ENCODE measurements at places on chromosomes 4 and X.

- DNase-seq = no peak
Observed at GRCh38 chr4:88722828-88723227, 25.2 kb upstream of the NAP1L5 start.

- DNase-seq = no peak
Observed at GRCh38 chr4:3157366-3157765, 82.9 kb downstream of the HTT start.

GRCh38 chrX:95950679-95951078 lies 734.0 kb upstream of the DIAPH2 start:
- DNase-seq = no peak

- DNase-seq = no peak
Observed at GRCh38 chr4:1115528-1116293, 2.3 kb upstream of the RNF212 start.

- DNase-seq = no peak
Observed at GRCh38 chrX:74272230-74272629, 31.8 kb upstream of the ZCCHC13 start.

DNA sequence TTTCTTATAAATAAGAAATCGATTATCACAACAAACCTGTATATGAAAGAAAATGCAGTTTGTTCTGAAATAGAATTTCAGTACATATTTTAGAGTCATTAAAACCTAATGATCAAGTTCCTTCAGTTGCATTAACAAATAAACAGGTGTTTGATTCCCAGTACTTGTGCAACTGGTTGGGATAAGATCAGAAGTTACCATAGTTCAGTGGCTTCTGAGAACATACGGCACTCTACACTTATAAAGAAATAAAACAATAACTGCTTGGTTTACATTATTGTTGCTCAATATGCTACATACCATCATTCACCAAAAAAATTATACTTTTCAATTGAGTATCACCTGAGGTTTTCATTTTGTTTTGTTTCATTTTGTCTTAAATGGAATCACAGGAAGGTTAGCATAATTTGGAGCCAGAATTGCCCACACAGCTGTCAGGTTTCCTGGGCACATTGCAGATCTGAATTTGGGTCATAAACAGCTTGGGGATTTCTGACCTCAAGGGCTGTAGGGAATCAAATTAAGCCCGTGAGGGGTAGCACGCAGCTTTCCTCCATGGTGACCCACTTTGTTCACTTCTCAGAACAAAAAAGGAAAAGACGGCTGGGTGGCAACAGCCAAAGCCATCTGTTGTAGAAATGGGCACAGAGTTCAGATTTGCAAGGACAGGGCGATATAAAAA lies 14.9 kb upstream of the CCNG2 start:
- DNase-seq = no peak

- no peak for DNase-seq
Observed at GRCh38 chrX:105775679-105776078, 46.7 kb upstream of the NRK start.

- no peak for DNase-seq
Observed at GRCh38 chr4:102328045-102328444, 17.2 kb downstream of the SLC39A8 start.

DNA sequence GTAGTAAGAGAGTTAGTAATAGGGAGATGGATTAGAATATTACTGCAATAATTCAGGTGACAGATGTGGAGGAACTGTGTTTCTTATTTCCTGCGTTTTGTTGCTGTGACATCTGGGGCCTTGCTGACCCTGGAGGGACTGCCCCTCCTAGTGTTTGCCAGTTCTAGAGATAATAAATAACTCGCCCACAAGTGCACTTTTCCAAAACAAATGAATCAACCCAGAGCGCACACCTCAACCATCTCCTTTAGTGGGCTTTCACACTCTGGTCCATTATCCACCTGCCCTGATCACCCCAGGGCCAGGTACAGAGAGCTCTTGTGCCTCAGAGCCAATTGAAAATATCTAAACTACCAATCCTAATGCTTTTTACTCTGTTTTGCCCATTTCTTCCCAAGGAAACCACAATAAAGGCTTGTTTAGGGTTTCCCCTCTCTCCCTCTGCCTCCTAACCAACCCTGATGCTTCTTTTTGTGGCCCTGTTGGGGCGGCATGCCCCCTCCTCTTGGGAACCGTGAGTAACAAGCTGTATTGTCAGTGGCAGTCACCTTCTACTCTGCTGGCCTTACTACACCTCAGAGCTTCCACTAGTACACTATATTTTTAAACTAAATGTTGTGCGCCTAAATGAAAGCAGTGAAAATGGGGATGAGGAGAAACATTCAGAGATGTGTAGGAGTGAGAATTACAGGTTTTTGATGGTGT lies 270.5 kb downstream of the TENM3 start:
- DNase-seq = no peak

- DNase-seq = no peak
Observed at GRCh38 chr4:14857981-14858380, 144.3 kb upstream of the CPEB2 start.

DNA sequence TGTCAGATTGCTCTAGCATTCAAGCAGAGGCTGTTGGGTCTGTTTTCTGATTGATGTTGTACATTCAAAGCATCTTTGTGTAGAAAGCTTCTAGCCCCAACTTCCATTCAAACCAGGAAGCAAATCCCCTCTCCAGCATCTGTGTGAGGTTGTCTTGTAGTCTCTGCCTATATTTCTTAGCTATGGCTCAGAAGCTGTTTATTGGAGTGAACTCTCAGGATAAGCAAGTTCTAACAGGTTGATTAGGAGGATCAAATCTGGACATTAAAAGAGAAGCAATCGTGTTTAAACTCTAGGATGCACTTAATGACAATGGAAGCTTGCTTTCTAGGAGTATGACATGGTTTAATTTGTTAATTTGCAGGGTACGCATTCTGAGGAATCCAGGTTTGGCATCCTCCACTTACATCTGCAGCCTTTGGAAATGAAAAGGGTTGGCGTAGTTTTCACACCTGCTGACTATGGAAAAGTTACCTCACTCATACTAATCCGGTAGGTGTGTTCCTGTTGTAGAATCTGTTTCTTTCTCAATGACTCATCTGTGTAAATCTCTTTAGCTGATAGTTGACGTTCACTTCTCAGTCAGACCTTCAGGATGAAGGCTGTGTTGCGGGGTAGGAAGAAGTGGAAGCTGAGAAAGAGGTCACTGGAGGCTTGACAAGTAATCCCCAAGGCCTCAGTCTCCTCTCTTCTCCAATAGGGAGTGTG lies 88.0 kb upstream of the TLR2 start:
- no peak for DNase-seq

DNA sequence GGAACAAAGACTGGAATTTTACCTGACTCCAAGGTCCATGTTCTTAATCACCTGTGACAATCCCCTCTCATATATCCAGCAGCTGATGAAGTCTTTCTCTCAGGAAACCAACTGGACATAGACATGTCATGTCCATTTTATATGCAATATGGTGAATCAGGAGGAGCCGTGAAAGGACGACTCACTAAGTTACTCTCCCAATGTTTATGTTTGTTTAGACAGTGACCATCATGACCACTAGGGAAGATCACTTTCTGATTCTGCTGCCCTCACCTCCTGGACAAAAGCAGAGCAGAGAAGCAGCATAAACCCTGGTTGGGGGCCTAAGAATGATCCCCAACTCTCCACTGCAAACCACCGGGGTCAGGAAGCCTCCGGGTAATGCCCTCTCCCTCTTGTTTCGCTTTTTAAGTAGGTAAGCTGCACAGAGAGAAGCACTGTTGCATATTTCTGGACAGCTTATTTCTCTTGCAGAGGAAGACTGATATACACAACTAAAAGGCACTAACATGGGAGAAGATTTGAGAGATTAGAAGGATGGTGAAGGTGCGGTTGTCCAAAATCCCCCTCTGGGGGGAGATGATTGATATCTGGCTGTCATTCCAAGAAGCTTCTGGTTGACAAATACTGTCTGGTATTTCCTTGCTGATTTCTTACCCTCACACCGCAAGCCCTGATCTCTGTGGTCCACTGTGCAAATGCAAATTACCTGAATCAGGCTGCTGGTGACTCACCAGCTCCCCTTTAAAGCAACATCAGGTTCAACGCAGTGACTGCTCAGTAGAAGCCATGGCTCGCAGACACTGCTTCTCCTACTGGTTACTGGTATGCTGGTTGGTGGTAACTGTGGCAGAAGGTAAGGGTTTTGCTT lies at the start of gene ODAPH:
ODAPH (plus strand) TSS at position 773 of the 871 bp plus-strand sequence; CDS start at position 790, 17 bp downstream.
- DNase-seq = no peak

- DNase-seq = no peak
Observed at GRCh38 chr4:86487738-86488348, 106.3 kb upstream of the PTPN13 start.

DNA sequence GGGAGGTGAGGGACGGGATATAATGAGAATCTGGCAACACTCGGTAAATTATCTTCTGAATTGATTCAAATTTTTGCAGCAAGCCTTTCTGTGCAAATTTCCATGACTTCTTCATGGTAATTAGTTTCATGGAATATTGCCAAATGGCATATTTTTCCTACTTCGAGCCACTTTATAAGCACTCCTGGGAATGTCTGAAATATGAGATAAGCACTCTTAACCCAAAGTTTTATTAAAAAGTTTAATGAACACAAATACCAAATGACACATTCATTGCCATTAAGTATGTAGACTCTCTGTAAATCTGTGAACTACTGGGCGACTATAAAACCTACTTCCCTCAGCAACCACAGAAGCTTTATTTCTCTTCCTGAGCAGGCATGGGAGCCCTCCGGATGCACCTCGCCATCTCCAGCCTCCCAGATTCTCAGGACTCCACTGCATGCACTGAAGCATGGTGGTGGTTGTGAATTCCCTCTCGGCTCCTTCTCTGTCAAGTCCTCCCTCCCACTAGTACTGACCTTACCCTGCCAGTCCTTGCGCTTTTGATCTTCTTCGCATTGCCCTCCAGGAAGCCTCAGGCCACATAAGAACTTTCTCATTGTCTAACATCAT lies 154.4 kb upstream of the RPL34 start:
- no peak for DNase-seq

GRCh38 chr4:175767150-175767549 lies 44.9 kb downstream of the GPM6A start:
- DNase-seq = no peak

- DNase-seq = no peak
Observed at GRCh38 chr4:61864286-61864685, 664.2 kb downstream of the ADGRL3 start.

DNA sequence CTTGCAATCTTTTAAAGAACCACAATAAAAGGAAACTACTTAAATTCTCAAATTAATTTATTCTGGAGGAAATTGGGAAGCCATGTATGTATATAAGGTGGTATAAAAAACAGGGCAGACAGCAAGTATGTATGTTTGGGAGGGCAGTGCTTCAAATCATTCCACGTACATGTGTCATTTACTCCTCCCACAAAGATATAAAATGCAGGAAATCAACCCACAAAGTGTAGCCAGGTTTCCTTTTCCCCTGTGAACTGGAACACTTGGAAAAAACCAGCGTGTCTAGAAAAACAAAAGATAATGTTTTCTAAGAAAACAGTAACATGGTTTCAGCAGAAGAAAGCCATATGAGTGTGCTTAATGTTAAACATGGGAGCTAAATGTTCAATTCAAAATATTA lies 156.7 kb upstream of the FAM47A start:
- no peak for DNase-seq

GRCh38 chr4:60020389-60020788 lies 1179.7 kb upstream of the ADGRL3 start:
- DNase-seq = no peak

DNA sequence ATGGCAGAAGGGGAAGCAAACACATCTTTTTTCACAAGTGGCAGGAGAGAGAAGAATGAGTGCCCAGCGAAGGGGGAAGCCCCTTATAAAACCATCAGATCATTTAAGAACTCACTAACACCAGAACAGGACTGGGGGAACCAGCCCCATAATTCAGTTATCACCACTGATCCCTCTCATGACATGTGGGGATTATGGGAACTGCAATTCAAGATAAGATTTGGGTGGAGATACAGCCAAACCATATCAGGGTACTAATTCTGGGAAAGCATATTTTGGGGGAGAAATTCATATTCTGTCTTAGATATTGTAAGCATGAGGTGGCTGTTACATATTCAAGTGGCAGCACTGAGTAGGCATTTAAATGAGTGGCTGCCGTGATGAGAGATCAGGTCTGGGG lies 87.8 kb downstream of the RAPGEF2 start:
- DNase-seq = no peak

DNA sequence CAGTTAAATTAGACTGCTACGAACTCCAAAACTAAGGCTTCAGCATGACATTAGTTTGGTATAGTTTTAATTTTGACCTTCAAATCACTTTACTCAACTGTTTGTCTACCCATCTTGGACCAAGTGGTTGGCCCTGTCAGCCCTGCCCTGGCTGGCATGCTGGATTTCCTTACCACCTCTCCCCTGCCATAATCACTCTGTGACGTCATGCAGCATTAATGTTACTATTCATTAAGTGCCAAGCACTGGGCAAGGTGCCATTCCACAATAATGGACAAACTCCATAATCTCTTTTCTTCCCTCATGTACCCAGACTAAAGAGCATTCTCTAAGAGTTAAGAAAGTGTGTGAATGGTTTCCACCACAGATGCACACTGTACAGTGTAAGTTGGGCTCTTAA lies 277.0 kb upstream of the INTU start:
- DNase-seq = no peak

DNA sequence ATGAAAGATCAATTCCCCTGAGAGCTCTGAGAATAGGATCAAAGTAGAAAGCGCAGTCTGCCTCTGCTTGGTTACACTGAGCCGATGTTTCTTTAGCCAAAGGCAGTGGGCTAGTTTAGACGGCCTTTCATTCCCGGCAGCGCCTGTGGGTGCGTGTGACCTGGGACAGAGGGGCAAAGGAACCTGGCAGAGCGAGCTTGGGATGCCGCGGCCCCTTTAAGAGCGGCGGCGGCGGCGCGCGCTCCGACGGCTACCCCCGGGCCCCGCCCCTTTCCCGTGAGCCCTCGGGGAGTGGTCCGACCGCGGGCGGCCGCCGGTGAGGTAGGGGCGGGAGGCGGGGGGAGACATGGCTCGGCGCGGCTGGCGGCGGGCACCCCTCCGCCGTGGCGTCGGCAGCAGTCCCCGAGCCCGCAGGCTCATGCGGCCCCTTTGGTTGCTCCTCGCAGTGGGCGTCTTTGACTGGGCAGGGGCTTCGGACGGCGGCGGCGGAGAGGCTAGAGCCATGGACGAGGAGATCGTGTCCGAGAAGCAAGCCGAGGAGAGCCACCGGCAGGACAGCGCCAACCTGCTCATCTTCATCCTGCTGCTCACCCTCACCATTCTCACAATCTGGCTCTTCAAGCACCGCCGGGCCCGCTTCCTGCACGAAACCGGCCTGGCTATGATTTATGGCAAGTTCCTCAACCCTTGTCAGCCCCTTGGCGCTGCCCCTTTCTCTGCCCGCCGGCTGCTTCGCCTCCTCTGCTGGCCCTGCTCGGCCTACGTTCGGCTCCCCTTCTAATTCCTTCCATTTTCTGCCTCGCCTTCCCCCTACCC lies at the start of gene SLC9A6:
SLC9A6 (plus strand) TSS at position 279 of the 816 bp plus-strand sequence; CDS start at position 503, 224 bp downstream.
- peak; percentile 47 for DNase-seq

DNA sequence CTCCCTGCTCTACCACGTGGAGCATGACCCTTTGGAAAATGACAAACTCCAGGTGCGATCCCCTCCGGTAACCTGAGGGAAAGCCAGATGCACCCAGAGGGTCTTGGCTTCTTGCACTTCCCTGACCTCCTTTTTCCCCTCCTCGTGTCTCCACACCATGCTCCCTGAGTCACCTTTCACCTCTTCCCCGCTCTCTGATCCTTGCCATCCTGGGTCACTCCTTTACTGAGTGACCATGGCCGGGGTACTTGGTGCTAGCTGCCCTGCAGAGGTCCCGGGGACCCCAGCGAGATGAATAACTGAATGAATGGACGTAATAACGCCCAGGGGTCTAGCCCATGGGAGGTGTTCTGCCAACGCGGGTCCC lies 401 bp upstream of the ZFP92 start:
- DNase-seq = no peak

- no peak for DNase-seq
Observed at GRCh38 chr4:151197247-151197646, 79.7 kb upstream of the PRSS48 start.

GRCh38 chr4:8542776-8543525 lies 37.2 kb upstream of the GPR78 start:
- DNase-seq = no peak
